ENCODE measurements at places on chromosomes 6 and 20.

DNA sequence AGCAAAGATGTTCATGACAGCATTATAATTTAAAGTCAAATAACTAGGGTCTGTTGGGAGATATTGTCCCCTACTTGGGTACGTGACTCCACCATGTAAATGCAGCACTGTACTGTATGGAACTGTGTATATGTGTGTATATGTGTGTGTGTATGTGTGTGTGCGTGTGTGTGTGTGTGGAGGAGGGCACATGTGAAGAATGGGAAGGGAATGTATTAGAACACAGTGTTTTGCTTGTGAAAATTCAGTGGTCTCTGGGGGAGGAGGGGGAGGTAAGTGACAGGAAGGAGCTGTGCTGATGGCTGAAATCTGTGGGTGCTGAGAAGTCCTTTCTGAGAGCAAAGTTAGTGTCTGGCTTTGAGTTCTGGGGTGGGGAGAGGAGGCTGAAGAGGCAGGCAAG lies 23.9 kb upstream of the VEGFA start:
- DNase-seq: no peak

DNA sequence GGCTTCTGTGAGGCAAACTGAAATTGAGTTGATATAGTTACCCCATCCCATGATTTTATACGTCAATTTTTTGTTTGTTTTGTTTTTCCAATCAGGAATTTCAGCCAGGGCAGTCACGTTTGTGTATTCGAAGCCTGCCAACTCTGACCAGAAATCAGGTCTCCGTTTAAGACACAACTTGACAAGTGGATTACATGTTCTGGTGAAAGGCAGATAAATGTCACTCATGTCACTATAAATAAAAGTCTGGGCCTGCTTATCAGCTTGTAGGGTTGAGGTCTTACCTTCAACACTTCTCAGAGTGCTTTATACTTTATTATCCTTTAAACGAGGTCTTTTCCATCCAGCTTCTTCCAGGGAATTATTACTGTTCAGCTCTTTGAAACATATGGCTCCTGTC lies 8.4 kb upstream of the XRN2 start:
- DNase-seq: no peak

GRCh38 chr6:70258483-70258882 lies 44.4 kb downstream of the COL9A1 start:
- no peak for DNase-seq

DNA sequence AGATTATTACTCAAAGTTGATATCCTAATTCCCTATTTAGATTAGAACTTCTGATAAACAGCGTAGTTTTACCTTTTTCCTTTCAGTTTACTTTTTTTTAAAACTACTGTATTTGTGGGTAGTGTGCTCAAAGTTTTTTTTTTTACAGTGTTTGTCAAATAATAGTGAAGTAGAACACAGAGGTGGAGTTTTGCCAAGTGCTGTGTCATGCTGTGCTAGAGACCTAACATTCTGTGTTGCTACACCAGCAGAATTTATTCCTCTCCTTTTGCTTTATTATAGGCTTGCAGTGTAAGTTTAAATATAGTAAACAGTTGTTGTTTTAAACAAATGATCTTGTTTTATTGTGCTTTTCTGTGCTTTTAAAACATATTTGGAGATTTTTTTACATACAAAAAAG lies 125.4 kb downstream of the HIVEP1 start:
- DNase-seq: no peak

GRCh38 chr20:47325242-47325641 lies 31.3 kb downstream of the ZMYND8 start:
- DNase-seq: no peak

DNA sequence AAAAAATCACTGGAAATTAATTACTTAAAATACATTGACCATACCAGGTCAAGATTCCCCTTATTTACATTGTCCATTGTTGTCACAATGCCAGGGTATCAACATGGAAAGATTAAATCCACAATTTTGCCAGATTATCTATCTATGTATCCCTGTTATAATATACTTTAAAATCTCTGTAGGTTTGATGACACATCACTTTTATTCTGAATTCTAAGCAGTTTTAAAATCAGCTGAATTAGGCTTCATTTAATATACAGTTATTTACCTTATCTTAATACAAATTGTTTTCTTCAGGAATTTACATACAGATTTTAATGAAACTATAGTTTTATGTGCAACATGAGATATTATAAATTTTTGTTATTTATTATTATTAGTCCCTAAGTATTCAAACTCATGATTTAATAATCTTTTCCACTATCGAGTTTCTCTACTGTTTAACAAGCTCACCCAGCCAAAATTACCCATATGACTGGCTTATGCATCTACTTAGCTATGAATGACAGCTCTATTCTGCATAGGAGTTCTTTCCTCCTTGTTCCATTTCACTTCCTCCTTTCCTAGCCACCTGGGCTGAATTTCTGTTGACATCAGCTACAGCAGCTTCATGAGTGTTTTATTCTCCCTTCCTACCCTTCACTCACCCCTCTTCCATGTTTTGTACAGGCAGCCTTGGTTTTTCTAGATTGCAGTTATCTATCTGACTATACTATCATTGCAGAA lies 654.2 kb upstream of the MAP3K7 start:
- no peak for DNase-seq

DNA sequence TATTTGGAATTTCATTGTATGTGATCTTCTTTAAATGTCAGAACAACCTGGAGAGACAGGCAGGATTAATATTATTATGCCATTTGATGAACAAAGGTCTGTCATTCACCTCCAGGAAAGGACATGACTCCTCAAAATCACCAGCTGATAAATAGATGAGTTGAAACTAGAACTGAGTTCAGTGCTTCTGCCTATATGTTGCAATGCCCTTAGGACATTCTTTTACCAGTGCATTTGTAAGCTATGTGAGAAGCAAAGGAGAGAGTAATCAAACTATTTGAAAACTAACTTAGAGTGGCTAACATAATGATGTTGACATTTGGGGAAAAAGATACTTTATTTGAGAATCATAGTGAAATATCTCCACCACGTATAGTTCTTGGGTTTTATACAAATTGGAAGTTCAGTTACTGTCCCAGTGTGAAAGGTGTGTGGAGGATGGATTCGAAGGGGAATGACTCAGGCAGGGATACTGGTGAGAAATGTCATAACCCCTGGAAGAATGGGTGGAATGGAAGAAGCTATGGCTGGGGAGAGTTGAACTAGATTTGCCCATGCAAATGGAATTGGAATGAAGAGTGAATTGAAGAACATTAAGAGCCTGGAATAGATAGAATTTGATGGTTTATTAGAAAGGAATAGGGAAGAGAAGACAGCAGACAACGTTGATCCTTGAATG lies 21.5 kb downstream of the PKIB start:
- DNase-seq: no peak

DNA sequence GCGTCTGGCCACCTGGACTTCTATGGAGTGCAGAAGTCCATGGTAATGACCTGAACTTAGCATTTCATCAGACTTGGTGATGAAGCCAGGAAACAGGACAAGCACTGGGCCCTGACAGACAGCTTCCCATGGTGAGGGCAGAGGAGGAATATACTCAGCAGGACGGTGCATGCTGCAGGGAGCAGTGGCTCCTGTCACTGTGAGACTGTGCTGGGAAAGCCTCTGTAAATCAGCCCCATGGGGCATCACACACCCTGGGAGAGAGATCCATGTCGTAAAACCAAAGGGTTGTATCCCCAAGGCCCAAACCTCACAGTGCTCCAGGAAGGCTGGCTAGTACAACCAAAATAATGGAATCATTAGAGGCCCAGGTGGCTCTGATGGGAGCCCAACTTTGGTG lies 58.7 kb upstream of the PRND start:
- no peak for DNase-seq

DNA sequence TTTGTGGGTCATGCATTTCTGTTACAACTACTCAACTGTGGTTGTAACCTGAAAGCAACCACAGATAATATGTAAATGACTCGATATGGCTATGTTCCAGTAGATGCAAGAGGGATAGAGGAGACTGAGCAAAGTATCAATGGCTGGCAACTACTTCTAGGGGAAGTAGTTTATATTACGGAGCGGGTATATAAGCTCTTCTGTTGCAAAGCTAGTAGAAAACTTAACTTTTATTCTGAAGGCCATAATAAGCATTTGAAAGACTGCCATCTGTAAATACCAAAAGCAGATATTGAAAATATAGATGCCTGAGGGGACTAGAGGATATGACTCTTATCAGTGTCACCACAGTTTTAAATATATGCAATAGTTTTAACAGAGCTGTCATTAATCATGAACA lies 655.3 kb downstream of the PHF3 start:
- no peak for DNase-seq

DNA sequence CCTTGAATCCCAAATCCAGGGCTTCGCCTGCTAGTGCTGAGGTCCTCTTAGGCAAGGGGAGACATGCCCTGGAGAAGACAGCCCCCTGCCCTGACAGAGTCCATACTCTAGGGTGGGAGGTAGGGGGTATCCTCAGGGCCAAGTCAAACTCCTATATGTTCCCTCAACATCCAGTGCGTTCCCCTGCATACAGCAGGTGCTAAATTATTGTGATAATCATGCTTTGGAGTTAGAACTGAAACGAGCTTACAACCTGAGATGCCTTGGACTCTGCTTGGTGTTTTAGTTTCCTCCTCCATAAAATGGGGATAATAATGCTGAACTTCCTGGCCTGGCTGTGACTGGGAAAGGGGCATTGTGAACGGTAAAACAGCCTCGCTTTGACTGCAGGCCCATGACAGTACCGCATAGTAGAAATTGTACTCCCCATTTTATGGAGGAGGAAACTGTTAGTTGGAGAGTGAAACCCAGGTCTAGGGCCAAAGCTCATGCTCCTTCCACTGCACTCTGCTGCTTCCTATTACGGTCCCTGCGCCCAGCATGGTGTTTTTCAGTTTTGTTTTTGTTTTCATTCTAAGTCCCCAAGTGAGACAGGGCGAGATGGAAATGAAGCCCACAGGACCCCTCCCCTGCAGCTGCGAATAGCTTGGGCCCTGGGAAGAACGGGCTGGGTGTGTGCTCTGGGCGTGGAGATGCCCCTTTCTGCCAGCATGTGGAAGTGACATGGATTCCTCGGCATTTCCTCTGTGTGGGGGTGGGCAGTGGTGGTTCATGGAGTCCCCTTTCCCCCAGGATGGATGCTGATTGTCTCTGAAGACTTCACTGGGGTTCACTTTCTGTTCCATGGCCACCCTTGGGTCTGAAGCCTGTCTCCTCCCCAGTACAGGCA lies 162.5 kb downstream of the VEGFA start:
- DNase-seq: no peak

DNA sequence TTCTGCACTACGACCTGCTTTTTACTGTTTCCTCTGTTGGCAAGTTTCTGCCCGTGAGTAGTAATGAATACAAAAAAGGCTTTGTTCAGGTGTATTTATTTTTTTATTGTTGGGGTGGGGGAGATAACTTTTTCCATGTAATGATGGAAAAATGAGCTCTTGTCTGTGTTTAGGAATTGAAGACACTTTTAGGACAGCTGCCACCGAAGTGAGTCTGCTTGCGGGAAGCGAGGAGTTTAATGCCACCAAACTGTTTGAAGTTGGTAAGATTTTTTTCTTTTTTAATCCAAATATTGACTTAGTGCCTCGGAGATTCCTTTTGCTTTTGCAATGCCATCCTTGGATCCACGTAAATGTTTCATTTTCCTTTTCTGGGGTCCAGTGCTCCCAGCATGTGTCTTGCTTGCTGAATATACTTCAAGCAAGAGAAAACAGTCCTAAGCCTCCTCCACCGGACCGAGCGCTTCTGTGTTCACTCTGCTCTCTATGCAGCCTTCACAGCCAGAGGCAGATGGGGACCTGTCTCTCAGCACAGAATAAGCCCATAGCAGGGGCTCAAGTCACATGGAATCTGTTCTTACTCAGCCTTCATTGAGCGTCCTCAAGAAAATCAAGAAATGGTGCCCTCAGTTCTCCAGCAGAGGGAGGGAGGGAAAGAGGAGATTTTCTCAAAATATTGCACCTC lies 71.3 kb downstream of the ISM1 start:
- DNase-seq: no peak

GRCh38 chr20:46118481-46119020 lies 437 bp downstream of the CD40 start:
- DNase-seq: no peak
